ENCODE measurements at places on chromosomes 6 and 20.

GRCh38 chr20:33076662-33077372 lies 2.6 kb upstream of the BPIFB4 start:
- no peak for DNase-seq

- no peak for DNase-seq
Measured at GRCh38 chr6:83633609-83634008, 75.3 kb downstream of the SNAP91 start.

DNA sequence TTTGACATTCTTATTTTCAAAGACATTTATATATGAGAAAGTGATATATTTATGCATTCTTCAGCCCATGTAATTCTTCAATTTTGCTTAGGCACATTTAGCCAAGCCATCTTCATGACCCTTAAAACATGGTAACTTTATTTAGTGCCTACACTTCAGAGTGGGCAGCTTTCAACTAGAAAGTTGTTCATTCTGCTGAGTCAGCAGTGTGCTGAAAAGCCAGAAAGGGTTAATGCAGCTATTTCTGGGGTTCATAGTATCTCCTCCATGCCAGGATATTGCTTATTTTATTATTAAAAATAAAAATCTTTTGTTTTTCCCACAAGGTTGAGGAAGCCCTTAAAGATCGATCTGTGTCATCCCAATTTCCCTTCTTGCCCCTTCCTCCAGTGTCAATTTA lies 79.2 kb downstream of the EDN1 start:
- DNase-seq = no peak

DNA sequence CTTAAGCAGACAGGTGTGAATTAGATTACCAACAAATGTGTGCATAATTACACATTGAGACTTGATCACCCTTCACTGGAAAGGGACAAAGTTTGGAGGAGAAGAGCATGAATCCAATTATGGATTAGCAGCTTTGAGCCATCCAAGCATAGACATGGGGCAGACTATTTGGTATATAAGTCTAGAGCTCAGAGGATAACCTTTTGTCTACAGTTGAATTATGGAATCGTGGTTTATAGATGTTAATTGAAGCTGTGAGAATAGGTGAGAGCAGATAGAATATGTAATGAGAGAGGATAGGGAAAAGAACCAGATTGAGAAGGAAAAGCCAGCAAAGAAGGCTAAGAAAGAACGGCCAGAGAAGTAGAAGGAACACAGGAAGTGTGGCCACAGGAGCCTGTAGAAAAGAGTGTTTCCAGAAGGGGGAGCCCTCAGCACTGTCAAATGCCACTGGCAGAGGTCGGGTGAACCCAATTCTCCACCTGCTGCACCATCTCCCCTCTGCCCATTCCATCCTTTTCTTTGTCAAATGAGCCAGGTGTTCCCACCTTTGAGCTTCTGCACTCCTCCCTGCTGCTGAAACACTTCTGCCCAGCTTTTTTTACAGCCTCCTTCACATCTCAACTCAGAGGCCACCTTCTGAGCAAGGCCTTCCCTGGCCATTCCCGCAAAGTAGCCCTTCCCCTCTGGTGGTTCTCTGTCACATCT lies 7.3 kb downstream of the DNTTIP1 start:
- no peak for DNase-seq

DNA sequence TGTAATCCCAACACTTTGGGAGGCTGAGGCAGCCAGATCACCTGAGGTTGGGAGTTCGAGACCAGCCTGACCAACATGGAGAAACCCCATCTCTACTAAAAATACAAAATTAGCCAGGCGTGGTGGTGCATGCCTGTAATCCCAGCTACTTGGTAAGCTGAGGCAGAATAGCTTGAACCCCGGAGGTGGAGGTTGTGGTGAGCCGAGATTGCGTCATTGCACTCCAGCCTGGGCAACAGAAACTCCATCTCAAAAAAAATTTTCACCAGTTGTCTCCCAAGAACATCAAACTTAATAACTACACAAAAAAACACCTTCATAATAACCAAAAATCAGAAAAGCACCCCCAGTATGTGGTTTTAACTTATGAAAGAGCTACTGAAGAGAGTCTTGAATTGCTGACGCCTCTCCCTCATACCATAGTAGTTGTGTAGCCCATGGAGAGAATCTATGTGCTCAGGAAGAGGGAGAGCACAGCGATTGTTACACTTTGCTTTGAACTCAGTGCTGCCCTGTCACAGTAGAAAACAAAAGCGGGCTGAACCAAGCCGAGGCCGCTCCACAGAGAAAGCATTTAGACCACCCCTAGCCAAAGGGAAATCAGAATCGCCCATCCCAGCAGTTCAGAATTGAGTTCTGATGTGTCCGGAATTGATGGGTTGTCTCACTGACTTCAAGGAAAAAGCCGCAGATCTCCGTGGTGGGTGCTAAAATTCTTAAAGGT lies 42.0 kb upstream of the GMPR start:
- no peak for DNase-seq

- no peak for DNase-seq
Measured at GRCh38 chr6:145453376-145453775, 281.9 kb downstream of the EPM2A start.

- DNase-seq = no peak
Measured at GRCh38 chr6:75183099-75183541, 22.7 kb downstream of the COL12A1 start.

DNA sequence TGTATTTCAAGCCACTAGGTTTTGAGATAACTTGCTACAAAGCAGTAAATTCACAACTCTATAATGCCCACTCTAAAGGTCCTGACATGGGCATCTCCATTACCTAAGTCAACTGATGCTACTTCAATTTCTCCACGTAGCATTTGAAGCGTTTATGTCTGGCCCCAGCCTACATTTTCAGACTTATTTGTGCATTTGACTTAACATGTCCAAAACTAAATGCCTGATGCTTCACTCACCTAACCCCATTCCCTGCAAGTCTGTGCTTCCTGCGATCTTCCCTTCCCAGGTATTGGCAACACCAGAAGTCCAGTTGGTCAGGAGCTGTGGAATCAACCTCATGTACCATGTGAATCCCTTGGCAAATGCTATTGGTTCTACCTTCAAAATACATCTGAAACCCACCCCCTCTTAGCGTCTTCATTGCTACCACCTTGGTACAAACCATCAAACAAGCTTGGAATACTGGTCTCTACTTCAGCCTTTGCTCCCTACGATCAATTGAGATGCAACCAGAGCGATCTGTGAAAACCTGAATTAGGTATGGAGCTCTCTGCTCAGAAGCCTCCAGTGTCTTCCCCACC lies 12.8 kb upstream of the ZNFX1 start:
- DNase-seq = no peak

- no peak for DNase-seq
Measured at GRCh38 chr20:38290829-38291814, 12.8 kb upstream of the BPI start.

DNA sequence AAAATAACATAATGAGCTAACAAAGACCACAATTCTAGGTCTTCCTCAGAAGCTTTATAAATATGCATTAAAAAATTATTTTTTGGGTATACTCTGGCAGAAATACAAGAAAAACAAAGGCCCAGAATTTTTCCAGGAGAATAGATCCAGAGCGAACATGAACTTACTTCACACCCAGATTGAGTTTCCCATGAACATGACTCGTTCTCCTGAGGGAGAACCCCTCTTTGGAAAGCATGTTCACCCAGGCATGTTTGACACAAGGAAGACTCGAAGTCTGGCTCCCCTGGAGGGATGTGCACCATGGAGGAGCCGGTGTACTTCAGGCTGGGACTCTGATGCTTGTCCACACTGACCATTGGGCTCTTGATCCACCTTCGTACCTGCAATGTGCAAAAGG lies 56.1 kb downstream of the SGK1 start:
- no peak for DNase-seq

DNA sequence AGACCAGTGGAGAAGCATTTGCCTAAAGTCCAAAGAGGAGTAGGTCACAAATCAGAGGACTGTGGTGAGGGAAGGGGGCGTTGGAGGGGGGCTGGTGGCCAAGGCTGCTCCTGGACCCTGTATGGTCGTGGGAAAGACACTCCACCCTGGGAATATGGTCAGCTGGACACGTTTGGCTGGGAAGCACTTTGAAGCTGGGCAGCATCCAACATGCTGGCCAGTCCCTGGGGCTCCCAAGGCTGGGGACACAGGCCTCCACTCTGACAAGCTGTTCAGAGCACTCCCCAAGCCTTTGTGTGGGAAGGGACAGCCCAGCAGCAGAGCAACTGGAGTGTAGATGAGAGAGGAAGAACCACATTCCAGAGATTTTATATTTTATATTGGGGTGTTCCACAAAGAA lies 203.2 kb downstream of the ANKRD60 start:
- DNase-seq = no peak

Data from stimulated activated CD8-positive, alpha-beta memory T cell treated with anti-CD3 and anti-CD28 coated beads, Interleukin-15, amount 100 ng/mL, for 24 hours (primary cell).